Activated CD4-positive, alpha-beta T cell treated with anti-CD3 and anti-CD28 coated beads for 4 hours (primary cell): ENCODE measurements at places on chromosomes 11 and 22.

DNA sequence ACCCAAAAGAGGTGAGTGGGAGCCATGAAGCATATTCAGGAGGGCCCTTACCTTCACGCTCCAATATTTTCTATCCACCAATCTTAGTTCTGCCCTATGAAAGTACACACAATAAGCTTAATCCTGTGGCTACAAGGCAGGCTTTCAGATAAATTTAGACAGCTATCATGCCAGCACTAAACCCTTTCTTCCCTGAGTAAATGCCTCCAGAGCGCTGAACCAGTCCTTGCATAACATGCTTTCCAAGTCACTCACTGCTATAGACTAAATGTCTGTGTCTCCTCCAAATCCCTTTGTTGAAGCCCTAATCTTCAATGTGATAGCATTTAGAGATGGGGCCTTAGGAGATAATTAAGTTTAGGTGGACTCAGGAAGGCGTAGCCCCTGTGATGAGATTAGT lies 50.3 kb upstream of the FIBIN start:
- DNase-seq = no peak

DNA sequence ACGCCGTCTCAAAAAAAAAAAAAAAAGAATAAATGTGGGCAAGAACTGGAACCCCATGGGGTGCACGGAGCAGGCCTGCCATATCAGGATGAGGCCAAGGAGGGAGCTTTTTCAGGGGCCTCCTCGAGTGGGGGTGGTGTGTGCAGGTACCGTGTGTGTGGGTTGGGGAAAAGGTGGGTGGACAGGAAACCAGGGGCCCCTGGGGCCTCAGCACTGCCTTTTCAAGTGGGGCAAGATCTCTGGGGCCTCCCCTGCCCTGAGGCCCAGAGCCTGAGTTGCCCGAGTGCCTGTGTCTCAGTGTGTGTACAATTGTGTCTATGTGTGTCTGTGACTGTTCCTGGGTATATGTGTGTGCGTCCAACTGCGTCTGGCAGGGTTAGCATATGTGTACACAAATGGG lies 23.8 kb downstream of the TEF start:
- no peak for DNase-seq

DNA sequence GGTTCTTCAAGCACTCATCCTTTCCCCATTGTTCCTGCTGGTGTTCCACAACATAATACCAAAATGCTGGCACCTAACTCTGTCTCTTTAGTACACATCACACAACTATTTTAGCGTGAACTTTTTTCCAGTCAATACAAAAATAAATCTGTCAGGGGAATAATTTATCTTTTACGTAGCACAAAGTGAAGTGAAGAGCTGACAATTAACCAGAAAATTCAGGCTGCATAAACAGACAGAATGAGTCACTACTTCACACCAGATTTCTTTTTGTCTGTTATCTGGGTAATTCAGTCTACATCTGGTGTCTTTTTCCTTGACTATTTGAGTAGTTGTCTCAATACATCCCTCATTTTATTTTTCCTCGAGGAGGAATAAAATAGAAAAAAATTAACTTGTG lies 7.9 kb upstream of the ETS1 start:
- no peak for DNase-seq

GRCh38 chr11:27201454-27202302 lies 161.1 kb downstream of the BBOX1 start:
- no peak for DNase-seq

DNA sequence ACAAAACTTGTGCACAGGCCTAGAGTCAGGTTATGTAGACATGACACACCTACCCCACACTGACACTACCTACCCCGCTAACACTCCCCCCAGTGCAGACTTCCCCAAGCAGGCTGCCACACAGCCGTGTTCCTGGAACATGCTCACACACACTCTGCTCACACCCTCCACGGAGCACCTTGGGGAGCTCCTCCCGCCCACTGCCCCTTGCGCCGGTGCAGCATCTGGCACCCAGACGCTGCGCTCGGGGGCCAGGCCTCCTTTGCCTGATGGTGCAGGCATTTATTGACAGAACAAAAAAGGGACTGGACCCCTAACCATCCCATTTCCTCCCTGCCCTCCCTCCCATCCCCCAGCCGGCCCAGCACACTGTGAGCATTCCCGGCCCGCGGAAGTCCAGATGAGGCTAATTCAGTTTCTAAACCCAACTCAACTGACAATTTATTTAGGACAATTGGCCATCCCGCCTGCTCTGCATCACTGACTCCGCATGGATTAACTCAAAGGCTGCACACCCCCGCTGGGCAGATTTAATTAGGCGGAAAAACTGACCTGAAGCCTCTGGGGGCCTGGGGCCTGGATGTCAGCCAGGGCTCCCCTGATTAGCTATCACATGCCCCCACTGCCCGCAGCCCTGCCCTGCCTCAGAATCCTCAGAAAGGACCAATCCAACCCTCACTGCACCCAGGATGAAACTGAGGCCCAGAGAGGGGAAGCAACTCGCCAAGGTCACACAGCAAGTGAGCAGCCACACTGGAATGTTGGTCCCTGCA lies 30.1 kb downstream of the KCNC1 start:
- no peak for DNase-seq

DNA sequence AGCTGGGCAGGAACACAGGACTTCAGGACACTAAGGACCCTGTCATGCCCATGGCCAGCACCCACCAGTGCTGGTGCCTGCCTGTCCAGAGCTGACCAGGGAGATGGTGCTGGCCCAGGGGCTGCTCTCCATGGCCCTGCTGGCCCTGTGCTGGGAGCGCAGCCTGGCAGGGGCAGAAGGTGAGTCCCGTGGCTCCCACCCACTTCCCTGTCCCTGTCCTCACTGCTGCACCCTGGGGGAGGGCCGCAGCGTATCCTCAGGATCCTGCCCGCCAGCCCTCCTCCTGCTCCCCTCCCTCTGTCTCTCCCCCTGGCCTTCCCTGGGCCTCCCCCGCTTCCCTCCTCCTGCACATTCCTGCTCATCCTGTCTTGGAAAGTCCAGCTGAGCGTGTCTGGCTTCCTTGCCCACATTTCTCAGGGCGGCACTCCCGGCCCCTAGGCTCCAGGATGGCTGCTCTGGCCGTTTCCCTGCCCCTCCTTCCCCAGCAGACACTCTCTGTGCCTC lies 8.7 kb downstream of the CSF2RB start:
- no peak for DNase-seq

DNA sequence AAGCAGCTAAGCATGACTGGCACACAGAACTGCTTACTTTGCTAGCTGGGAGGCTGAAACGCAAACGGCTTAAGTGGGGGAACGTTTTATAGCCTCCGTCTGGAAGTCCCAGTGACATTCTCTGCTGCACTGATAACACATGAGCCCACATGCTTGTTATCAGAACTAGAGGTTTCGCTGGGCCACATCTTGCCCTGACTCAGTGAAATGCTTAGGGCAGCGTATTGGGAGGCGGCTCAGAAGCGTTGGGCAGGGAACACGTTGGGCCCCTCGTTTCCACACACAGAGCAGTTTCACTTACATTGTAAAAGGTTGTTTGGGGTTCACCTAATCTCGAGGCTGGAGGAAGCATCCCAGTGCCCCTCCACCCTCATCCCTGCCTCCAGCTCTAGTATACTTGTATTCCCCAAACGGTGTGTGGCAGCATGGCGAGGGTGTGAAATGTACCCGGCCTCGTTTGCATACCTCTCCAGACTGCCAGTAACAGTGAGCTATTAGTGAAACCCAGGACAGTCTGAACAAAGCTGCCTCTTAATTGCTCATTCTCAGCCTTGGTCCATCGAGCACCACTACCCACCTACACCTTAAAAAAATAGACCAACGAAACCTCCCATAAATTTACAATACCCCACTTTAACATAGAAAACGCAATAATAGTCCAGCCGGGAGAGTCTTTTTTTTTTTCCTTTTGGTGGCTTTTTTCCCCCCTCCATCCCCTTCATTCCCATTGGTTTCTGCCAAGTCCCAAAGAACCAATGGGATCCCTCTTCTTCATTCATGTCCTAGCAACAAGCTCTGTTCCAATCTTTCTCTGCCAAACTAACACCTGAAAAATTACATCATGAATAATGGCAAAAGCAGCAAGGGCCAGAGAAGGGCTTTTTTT lies 218.8 kb upstream of the SORL1-AS1 start:
- no peak for DNase-seq

DNA sequence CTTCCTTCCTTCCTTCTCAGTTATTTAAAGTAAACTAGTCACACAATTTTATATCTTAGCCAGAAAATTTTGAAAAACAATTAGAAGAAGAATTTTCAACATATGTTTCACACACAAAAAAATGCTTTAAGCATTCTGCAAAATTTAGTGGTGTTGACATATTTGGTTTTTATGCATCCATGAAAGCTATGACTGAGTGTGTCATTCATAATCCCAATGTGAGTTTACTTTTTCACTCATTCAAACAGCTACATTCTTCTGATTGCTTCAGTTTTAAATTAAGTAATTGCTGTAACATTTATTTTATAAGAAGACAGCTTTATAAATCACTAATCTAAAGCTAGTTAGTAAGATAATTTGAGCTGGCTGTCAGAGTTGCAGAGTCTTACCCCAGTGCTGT lies 453.5 kb downstream of the LRRC4C start:
- DNase-seq = no peak

DNA sequence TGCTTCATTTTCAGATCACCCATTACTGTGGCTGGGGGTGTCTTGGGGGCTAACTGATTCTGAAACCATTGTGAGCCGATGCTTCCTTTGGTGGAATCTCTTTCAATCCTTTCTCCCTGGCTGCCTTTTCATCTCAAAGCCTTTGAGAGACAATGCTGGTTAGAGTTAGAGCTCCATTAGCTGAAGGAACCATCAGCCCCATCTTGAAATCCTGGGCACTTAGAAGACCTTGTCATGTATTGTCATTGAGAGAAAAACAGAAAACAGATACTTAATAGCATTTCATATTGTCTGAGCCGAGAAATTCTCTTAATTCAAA lies 6.7 kb downstream of the TEAD1 start:
- no peak for DNase-seq

- DNase-seq = no peak
Observed at GRCh38 chr11:62689421-62690183, at the start of gene LRRN4CL. TSS of gene LRRN4CL (minus strand) at chr11:62689530. CDS start at chr11:62688508, 1,022 bp downstream.

GRCh38 chr11:19577976-19578619 lies 134.5 kb upstream of the NAV2 start:
- DNase-seq = no peak

- DNase-seq = no peak
Observed at GRCh38 chr11:10495464-10495786, 40.4 kb downstream of the AMPD3 start.

GRCh38 chr11:37948258-37948657 lies 1350.2 kb upstream of the RAG2 start:
- DNase-seq = no peak

DNA sequence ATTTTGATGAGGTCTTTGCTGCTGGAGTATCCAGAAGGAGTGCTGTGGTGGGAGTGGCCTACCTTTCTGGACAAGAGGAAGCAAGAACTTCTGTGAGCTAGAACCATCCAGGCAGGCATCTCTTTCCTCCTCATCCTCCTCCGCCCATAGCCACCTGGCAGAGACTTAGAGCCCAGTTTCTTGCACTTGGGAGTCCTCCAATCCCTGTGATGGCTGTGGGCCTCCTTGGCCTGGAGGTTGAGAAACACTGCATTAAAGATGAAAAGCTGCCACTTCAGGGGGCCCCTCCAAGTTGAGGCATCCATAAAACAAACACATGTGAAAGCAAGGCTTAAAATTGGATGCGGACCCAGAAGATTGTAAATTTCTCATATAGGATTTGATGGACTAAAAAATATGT lies 110.3 kb downstream of the ZBTB16 start:
- DNase-seq = no peak

DNA sequence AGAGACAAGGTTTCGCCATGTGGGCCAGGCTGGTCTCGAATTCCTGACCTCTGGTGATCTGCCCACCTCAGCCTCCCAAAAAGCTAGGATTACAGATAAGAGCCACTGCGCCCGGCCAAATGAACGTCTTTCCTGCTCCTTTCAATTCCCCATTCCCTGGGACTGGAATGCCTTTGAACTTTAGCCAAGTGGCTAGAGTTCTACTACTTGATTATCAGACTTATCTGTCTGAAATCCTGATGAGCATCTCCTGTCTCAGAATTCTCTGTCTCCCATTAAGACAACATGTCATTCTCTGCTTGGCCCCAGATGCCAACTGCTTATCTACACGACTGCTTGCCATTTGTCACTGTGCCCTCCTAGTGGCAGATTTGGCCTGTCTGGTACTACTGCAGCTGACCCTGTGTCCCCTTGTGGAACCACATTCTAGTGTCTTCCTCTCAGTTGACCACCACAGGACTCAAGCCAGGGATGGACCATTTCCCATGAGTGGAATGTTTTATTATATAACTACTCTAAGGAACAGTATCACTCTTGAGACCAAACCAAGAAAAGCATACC lies 33.1 kb upstream of the IPO7 start:
- no peak for DNase-seq

- no peak for DNase-seq
Observed at GRCh38 chr22:29521526-29521925, 32.0 kb downstream of the THOC5 start.

- DNase-seq = no peak
Observed at GRCh38 chr11:76310832-76311595, 69.9 kb downstream of the THAP12 start.

- no peak for DNase-seq
Observed at GRCh38 chr11:126853732-126854131, 146.8 kb downstream of the KIRREL3 start.

- DNase-seq = no peak
Observed at GRCh38 chr11:120880498-120881175, 143.3 kb upstream of the TBCEL start.

DNA sequence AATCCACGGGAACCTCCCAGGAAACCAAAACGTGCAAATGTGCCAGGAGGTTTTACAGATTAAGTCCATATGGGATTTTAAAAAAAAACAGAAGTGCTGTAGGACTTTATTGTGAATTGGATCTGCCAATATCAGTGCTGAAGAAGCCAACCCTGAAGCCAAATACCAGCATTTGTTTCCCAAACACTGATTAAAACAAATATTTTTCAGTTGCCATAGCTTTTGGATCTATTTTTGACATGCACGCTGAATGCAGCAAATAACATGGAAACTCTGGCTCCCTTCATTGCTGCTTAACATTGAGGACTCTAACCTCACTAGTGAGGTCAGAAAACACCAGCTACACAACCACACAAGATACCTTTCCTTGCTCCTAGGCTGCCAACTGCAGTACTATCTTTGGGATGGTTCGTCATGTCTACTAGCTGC lies 28.4 kb upstream of the SIK2 start:
- DNase-seq = no peak

DNA sequence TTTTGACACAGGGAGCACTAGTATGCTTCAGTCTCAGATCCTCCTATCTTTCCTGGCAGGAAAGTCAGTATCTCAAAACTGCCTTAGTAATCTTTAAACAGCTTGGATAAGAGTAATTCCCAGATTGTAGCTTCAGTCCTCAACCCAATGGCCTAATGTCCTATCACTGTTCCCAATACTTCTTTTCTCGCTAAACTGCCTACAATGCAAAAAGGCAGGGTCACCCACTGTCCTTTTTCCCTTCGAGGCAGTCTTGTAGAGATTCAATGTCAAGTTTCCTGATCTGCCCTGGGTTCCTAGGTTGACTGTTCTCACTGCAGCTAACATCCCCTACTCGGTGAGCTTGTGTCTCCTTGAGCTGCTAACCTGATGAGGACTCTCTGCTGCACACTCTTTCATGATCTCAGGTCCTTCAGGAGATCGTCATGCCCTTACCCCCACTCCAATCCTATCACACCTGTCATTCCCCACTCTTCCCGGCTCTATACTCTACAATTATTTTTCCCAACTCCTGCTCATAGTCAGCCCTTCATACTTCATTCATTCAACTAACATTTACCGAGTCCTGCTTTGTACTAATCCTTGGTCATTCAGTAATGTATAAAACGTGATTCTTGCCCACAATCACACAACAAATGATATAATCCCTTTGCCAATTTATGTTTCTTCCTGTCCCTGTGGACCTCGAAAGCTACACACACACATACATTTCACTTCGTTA lies 904 bp downstream of the C2CD3 start:
- no peak for DNase-seq

- no peak for DNase-seq
Observed at GRCh38 chr11:90251599-90251998, 28.8 kb upstream of the CHORDC1 start.
